ENCODE measurements at places on chromosomes 13 and 19. TPM values are rescaled to one million over a fixed set of nuclear protein-coding genes. Genes with fewer than 3 reads are reported as not detected.

Gene LGI4
- 14.2 TPM for total RNA-seq

DNA sequence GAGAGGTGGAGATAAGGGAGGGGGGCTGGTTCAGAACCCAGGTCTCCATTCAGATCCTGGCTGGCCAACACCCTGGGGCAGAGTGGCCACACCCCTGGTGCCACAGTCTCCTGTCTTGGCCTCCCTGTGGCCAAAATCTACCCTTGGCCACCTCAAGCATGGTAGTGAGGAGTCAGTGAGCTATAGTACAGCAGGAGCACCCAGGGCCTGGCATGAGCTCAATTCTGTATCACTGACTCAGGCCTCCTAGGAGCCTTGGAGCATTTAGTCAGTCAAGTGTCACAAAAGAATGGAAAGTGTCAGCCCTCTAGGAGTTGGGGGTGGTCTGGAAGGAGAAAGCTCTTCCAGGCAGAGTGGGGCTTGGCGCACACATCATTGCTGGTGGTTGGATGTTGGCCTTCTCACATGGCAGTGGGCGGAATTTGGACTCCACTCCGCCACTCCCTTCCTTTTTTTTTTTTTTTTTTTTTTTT is 6.6 kb upstream of the CD79A start:
- DNase-seq = no peak

Gene LRG1
- not detected for total RNA-seq

- peak; percentile 60 for DNase-seq
Measured at GRCh38 chr19:33430674-33431277, 57.3 kb downstream of the CEBPG start.

DNA sequence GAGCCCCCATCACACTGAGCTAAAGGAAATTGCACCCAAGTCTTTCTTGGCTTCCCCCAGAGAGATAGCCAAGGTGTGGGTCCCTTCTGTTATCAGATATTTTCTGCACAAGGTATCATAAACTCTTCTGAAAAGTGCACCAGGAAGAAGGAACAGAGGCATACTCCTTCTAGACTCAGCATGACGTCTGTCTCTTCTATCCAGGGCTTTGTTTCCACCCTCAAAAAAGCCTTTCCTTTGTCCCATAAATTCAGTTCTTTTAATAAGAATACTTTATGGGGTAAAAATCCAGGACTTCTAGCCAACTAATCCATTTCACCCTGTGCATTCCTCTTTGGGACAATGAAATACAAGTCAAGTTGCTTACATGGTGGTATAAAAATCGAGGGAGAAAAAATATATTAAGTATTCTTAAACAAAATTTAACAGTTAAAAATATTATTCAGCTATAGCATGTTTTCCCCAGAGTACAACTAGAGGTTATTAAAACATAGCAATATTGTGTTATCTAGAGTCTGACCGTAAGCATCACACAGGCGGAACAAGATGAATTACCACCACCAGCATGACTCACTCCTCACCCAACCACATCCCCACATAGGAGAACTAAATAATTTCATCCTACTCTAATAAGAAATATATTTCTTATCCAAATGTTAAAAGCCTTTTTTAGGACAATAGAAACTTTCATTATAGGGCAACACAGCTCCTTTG is 79.9 kb upstream of the GPC6 start:
- DNase-seq = no peak

DNA sequence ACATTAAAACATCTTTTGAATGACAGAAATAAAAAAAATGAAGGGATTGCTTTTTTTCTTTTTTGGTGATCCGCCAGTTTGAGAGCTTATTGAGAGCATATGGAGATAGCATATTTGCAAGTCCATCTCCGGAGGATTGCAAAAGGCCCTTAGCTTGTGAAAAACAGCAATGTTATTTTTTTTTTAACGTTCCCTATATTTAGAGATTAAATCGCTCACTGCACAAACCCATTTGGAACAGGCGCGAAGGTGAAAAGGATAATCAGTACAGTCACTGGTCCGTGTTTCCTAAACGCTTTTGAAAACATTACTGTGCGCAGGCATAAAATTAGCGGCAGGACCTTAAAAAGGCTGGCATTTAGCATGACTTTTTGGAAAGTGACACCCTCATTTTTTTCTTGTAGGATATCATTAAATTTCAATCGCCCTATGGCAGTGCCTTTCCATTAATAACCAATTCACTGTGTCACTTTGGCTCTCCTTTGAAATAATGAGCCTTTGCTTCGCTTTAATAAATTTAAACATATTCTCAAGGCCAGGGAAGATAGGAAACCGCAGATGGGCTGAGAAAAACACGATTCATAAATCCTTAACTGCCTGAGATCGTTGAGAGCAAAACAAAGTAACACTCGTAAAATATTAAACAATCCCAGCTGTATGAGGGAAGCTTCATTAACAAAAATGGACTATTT is 342.2 kb downstream of the DACH1 start:
- DNase-seq = no peak

DNA sequence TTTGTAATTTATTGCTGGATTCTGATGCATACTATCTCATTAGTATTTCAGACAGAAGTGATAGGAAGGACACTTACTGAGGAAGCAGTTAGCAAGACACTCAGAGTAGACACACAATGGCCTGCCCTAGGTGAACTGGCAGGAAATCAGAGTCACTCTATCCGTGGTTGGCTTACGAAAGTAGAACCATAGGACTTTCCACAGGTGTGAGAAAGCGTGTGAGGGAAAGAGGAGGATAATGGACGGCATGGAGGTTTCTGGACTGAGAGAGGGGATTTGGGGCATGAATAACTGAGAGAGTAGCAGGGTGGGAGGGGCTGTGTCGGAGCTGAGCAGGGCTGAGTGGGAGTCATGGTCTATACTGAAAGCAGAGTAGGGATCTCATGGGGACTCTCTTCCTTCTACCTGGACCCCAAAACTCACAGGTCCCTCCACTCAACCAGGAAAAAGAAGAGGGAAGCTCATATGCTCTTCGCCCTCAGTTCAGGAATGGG is 18.7 kb upstream of the EID2 start:
- no peak for DNase-seq

GRCh38 chr19:22619932-22620331 is 14.2 kb upstream of the ZNF492 start:
- DNase-seq = no peak

Gene ZNF175
- 8.7 TPM for total RNA-seq

DNA sequence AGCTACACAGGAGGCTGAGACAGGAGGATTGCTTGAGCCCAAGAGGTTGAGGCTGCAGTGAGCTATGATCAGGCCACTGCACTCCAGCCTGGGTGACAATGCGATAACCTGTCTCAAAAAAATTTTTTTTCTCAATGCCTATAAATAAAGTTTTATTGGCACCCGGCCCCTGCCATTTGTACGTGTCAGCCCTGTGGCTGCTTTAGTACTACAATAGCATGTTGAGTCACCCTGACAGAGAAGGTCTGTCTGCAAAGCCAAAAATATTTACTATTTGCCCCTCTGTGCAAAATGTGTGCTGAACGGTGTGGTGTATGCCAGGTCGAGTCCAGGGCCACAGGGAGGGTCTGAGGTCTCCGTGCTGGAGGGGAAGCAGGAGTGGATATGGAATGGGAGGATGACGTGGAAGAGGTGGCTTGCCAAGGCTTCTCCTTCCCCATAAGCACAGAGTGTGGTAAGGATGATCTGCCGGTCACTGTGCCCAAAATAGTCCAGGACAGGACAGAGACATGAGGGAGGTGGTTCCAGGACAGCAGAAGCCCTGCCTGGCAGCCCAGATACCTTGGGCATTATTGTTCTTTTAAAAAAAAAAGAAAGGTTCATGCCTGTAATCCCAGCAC is 10.0 kb downstream of the NMRK2 start:
- no peak for DNase-seq

GRCh38 chr19:803686-804418 is 6.6 kb downstream of the PTBP1 start:
- DNase-seq = no peak
